ENCODE measurements at places on chromosomes 3 and 15.

GRCh38 chr15:51281368-51281967 lies 56.9 kb downstream of the CYP19A1 start:
- no peak for DNase-seq

GRCh38 chr3:54342676-54343075 lies 220.3 kb downstream of the CACNA2D3 start:
- DNase-seq = no peak

GRCh38 chr3:127068111-127068810 lies 85.3 kb downstream of the PLXNA1 start:
- no peak for DNase-seq

- no peak for DNase-seq
Observed at GRCh38 chr3:72189339-72189738, 404.4 kb upstream of the PROK2 start.

- DNase-seq = no peak
Observed at GRCh38 chr3:42582474-42583070, 805 bp upstream of the SEC22C start.

DNA sequence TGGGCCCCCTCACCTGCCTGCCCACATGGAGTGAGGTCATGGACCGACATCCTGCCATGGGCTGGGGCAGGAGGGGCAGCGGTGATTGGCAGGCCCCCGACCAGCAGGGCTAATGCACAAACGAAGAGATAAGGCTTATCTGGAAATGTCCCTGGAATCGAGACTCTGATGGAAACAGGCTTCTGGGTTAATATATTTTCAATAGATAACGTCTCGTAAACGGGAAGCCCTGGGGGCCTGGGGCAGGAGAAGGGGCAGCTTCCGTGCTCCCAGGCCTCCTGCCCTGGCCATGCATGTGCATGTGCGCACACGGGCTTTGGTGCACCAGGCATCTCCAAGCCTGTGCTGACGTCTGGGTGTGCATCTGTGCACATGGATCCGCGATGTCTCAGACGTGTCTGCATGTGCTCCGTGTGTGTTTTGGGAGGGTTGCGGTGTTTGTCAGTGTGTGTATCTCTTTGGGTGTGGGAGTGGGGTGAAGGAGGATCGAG lies 55.1 kb downstream of the DNAJB8 start:
- DNase-seq = no peak

- DNase-seq = no peak
Observed at GRCh38 chr3:105948101-105948500, 79.3 kb upstream of the CBLB start.

- no peak for DNase-seq
Observed at GRCh38 chr3:184551103-184551502, 10.5 kb upstream of the EPHB3 start.

- peak; percentile 4 for DNase-seq
Observed at GRCh38 chr15:98953000-98953787, 54.4 kb downstream of the PGPEP1L start.

DNA sequence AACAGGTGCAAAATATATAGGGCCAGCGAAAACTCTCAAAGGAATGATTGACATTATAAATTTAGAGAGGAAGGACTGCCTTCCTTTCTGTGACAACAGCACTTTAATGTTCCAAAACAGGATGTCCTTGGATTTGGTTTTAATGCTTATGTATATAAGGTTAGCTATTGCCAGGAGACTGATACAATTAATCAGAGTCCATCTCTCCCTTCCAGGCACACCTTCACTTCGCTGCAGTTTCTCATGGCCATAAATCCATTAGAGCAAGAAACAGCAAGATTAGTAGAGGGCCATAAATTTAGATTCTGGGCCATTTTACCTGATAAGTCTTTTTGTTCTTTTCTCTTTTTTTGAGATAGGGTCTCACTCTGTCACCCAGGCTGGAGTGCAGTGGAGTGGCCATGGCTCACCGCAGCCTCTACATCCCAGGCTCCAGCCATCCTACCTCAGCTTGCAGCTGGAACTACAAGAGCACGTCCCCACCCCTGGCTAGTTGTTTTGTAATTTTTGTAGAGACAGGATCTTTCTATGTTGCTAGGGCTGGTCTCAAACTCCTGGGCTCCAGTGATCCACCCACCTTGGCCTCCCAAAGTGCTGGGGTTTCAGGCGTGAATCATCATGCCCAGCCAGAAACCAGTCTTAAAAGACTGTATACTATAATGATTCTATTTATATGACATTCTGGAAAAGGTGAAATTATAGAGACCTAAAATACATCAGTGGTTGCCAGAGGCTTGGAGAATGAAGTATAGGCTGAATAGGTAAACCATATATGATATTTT lies 15.7 kb upstream of the TFRC start:
- no peak for DNase-seq

GRCh38 chr3:157549498-157549897 lies 46.3 kb upstream of the VEPH1 start:
- DNase-seq = no peak

DNA sequence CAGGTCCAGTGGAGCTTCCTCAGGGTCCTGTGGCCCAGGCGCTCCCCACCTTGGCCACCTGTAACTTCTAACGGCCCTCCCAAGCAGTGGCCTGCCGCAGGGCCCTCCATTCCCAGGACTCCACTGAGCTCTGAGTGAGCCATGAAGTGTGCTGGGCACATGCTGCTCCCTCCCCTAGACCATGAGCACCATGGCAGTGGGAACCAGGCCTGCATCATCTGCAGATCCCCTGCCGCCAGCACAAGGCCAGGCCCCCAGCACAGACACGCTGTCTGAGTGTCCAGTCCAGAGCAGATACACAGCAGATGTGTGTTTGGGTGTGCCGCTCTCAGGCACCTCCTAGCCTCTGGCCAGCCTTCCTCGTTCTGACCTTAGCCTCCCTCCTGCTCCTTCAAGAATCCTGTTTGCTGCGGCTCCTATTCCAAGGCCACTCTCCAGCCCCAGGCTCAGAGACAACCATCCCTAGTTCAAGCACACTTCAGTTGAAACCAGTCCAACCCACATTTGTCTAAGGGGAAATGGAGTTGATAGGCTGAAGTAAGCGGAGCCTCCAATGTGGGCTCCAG lies 7.0 kb upstream of the KLF15 start:
- no peak for DNase-seq

GRCh38 chr3:187136936-187137335 lies 2.4 kb downstream of the RPL39L start:
- no peak for DNase-seq

DNA sequence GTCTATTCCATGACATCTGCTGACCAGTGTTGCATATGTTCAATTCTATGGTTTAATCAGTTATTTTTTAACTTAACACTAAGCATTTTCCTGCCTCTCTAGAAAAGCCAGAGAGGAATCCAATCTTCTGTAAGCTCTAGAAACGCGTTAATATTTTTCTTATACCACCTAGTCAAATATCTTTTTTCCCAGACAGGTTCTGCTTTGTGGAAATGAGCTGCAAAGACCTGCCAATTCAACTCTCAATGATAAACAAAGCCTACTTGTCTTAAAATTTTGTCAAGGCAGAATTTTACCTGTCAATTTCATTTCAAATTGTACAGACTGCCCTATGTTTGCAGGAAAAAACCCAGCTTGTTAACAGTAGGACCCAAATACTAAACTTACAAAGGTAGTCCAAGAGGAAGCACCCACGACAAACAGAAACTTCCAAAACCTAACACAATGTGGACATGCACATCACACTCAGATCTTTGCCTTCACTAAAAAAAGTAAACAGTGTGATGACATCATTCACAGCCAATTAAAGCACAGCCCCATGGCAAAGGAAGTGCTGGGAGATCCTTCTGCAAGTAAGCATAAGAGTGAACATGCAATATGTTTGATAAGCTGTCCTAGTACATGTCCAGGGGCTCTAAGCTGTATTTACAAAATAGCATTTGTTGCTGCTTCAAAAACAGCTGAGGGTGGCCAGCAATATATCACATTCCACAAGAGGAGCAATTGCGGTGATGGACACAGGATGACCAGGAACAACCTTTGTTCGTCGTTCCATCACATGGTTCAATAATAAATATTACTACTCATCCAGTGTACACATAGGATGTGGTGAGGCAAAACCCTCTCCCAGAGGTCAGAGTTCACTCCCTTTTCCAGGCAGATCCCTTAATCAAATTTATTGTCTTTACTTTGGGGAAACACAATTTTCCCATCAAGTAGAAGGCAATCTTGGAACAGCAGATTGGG lies 139.4 kb upstream of the TSC22D2 start:
- DNase-seq = no peak

DNA sequence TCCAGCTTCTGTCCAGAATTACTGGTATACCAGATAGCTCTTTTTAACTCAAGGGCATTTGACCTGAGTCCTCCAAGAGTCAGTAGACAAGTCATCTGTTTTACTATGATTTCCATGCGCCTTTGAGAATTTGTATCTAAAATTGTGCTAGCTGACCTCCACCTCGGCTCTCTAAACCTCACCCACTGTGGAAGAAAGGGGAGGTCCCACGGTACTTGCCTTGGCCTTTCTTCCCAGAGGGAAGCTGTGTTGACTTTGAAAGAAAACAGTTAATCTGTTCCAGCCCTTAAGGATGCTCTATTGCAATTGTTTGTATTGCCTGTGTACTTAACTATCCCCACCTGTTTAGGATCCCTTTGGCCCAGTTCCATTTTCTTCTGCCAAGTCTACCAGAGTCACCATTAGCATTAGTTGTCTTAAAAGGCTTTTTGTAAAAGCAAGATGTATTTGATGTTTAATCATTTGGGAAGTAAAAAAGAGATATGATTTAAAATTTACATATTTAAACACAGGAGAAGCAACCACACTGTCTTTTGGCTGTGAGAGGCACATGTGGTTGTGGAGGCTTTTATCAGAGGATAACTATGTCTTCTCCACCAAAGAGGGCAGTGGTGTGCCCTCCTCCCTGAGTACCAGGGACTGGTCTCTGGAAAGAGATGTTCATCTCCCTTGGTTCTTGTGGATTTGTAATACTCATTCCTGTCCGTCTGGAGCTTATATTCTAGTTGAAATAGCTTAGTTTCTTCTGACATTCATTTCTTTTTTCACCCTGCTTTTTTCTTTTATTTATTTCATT lies 88.8 kb downstream of the CRTC3 start:
- DNase-seq = no peak

DNA sequence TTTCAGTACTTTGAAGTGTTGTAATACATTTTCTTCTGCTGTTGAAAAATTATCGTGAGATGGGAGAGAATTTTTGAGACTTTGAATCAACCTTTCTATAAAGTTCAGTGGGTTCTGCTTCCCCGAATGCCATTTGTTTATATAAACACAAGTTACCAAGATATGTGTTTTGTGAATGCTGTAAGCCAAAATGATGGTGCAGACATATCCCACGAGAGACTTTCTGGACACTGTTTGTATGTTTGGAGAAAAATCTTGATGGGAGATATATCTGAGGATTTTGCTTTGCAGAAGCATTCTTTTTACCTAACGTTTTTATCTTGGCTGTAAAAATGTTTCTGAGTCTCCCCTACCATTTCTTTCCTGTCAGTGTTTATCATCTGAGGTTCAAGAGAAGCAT lies 526.6 kb upstream of the ZNF717 start:
- no peak for DNase-seq

- no peak for DNase-seq
Observed at GRCh38 chr3:85652360-85652759, 693.6 kb downstream of the CADM2 start.

- DNase-seq = no peak
Observed at GRCh38 chr15:85673326-85673725, 121.4 kb downstream of the KLHL25 start.

GRCh38 chr15:91422797-91423196 lies 322.7 kb downstream of the SV2B start:
- no peak for DNase-seq

GRCh38 chr15:64503197-64503596 lies 42.8 kb downstream of the ZNF609 start:
- no peak for DNase-seq

DNA sequence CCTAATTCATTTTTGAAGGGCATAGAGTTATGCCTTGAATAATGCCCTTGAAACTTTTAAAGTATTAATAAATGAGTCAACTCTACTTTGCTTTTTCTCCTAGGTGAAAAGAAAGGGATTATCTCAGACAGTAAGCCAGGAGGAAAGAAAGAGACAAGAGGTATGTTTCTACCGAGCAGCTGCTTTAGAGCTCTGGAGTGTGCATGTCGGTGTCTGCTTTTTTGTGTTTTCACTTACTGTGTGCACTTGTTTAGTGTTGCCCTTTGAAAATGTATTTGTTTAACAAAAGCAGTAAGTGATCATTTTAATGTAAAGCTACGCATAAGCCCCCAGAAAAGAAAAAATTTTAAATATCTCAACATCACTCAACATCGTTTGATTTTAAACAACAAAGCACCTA lies 28.1 kb downstream of the ARHGEF26 start:
- DNase-seq = no peak

DNA sequence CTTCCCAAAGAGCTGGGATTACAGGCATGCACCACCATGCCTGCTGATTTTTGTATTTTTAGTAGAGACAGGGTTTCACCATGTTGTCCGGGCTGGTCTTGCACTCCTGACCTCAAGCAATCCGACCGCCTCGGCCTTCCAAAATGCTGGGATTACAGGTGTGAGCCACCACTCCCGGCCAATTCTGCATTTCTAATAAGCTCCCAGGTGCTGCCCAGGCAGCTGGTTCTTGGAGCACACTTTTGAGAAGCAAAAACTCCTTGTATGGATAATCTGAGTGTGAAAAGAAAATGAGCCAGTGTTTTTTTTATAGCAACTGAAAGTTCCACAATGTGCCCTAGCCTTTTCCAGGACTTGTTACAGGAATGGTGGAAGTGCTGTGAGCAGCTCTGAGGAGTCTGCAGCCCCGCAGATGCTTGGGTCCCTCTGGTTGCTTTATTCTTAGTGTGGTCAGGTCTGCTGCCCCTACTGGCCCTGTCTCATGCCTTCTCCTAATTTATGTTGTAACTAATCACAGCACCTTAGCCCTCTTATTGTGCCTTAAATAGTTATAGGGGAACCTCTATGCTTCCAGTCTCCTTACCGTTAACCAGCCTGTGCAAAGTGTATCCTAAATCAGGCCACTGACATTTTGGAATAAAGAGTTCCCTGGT lies 13.5 kb upstream of the KCNAB1 start:
- DNase-seq = no peak

DNA sequence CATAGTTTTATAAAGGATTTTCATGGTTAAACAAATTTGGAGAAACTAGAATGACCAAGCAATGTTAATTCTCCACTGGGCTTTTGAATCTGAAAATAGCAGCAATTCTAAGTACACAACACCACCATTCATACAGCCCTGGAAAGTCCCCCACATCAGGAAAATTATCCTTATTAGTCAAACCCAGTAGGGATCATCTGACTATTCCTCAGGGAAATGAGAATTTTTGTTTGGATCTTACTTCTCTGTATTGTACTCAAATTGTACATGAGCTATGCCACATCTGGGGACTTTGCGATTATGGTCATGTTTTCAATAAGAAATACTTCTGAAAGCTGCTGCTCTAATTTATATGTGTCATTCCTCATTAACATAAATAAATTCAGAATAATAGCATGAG lies 46.0 kb downstream of the RARB start:
- no peak for DNase-seq
